ENCODE measurements at places on chromosomes 4 and X.

GRCh38 chr4:18454349-18454748 is 432.8 kb upstream of the LCORL start:
- DNase-seq, result no peak

DNA sequence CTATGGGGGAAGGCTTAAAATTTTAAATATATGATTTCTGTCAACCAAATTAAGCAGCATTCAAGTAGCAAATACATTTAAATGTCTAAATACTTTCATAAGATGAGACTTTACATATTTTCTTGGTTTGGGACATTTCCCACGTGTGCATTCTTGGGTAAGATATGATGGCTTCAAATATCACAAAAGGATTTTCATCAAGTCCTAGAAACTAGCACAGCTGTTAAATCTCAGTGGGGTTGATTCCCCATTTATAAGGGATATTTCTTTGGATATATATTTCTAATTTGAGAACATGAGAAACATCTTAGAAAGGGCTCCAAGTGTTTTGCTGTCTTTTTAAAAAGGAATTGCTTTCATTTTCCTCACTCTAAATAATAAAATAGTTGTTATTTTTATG is 90.2 kb downstream of the P2RY10 start:
- no peak for DNase-seq

GRCh38 chr4:10099499-10100325 is 16.9 kb downstream of the WDR1 start:
- no peak for DNase-seq

GRCh38 chr4:165873298-165874071 is 448 bp downstream of the TLL1 start:
- peak; percentile 40 for DNase-seq

- no peak for DNase-seq
Observed at GRCh38 chr4:39841894-39842293, 135.8 kb downstream of the PDS5A start.

DNA sequence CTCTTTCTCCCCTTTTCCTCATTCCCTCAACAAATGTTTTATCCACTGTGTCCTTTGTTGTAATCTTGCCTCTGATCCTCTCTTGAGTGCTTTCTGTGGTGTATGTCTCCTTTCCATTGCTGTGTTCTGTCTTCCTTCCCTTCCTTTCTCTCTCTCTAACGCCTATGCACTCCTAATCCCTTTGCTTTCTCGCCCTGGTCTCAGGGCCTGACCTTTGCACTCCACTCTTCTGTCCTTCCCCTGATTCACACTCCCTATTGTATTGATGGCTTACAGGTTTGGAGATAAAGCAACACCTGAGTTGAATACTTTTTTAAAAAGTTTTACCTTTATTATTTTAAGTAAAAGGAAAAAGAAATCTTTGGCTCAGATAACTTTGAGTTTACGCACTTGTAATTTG is 15.6 kb upstream of the SCOC start:
- DNase-seq, result no peak

GRCh38 chrX:108036298-108036973 is 8.4 kb upstream of the VSIG1 start:
- peak; percentile 78 for DNase-seq

GRCh38 chr4:148015058-148015457 is 283.2 kb downstream of the ARHGAP10 start:
- DNase-seq, result no peak

GRCh38 chr4:3663791-3664190 is 102.4 kb upstream of the ADRA2C start:
- no peak for DNase-seq

- peak; percentile 34 for DNase-seq
Observed at GRCh38 chr4:112423591-112423990, 92.4 kb downstream of the NEUROG2 start.

DNA sequence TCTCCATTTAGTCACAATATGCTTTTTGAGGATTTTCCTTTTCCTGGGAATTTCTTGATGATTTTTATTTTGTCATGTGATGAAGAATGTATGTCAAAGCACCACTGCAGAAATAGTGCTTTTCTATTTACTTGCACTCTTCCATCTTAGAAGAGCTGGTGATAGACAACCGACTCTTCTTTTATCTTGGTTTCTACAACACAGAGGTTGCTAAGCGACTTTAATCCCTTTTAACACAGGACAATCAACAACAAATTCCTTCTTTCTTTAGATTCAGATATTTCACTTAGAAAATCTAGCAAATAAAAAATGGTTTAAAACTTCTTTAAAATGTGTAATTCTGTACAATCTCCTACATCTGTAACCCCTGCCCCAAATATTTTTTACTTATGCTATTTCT is 34.6 kb downstream of the TET2 start:
- DNase-seq, result no peak

GRCh38 chr4:77023920-77024319 is 51.9 kb downstream of the CCNI start:
- DNase-seq, result no peak

DNA sequence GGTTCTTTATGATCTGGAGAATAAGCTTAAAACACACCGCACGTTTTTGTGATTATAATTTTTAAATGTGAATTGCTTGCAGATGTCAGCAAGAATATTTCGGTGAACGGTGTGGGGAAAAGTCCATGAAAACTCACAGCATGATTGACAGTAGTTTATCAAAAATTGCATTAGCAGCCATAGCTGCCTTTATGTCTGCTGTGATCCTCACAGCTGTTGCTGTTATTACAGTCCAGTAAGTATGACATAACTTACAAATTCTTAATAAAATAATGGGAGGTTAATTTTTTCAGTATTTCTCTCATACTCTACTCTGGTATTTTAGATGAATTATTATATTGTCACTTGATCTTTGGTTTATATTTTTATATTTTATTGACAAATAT is 5.4 kb downstream of the AREG start:
- no peak for DNase-seq

DNA sequence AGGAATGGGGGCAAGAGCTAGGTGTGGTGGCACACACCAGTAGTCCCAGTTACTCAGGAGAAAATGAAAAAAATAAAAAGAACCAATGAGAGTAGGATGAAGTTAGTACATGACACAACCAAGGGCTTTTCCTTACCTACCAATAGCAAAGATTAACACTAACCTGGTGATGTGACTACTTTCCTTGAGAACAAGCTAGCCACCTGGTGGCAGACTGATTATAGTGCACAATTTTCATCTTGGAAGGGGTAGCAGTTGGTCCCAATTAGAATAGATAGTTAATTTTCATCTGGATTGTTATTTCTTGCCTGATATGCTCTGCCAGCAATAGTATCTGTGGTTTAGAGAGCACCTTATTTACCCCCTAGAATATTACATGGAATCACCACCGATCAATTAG is 1216.8 kb upstream of the PABPC4L start:
- DNase-seq, result peak; percentile 27

DNA sequence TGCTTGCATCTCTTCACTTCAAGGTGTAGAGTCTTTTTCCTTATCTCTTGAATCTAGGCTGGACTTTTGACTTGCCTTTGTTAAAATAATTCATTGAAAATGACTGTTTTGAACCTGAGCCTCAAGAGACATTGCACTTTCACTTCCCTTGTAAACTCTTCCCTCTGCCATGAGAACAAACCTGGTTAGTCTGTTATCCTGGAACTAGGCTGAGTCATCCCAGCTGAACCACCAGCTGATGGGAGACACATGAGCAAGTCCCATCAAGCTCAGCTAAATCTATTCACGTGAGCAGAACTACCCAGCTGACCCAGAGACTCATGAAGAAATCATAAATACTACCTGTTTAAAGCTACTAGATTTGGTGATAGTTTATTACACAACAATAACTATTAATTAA is 202.3 kb upstream of the CENPE start:
- DNase-seq, result peak; percentile 15

DNA sequence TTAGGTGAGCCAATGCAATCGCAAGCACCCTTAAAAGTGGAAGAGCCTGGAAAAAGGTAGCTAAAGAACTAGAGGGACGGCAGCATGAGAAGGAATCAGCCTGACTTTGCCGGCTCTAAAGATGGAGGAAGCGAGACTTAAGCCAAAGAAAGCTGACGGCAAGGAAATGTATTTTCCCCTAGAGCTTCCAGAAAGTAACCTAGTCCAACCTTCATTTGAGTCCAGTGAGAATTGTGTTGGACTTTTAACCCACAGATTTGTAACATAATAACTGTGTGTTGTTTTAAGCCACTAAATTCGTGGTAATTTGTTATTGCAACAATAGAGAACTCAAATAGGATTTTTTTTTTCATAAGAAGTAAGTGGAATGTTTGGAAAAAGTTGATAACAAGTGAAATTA is 212.7 kb upstream of the C1QTNF7 start:
- no peak for DNase-seq

GRCh38 chr4:127400731-127401346 is 231.9 kb upstream of the INTU start:
- peak; percentile 80 for DNase-seq

- DNase-seq, result no peak
Observed at GRCh38 chr4:139660568-139661043, 5.0 kb upstream of the MGST2 start.

- DNase-seq, result no peak
Observed at GRCh38 chr4:38406243-38406642, 257.8 kb upstream of the KLF3 start.

DNA sequence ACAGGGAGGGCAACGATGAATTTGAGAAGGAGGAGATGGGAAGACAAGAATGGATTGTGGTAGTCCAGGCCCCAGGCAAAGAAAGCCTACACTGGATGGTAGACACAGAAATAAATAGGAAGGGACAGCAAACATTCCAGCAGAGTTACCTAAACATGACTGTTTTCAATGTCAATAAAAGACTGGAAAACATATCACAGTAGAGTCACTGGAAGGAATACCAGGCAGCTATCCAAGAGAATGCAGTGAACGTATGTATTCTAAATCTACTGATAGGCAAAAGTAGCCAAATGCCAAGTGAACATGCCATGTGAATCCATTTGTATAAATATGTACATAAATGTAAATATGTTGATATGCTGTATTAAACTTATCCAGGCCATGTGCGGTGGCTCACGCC is 183.0 kb downstream of the PALLD start:
- peak; percentile 91 for DNase-seq

- DNase-seq, result no peak
Observed at GRCh38 chr4:150012851-150013360, 65.3 kb upstream of the DCLK2 start.

DNA sequence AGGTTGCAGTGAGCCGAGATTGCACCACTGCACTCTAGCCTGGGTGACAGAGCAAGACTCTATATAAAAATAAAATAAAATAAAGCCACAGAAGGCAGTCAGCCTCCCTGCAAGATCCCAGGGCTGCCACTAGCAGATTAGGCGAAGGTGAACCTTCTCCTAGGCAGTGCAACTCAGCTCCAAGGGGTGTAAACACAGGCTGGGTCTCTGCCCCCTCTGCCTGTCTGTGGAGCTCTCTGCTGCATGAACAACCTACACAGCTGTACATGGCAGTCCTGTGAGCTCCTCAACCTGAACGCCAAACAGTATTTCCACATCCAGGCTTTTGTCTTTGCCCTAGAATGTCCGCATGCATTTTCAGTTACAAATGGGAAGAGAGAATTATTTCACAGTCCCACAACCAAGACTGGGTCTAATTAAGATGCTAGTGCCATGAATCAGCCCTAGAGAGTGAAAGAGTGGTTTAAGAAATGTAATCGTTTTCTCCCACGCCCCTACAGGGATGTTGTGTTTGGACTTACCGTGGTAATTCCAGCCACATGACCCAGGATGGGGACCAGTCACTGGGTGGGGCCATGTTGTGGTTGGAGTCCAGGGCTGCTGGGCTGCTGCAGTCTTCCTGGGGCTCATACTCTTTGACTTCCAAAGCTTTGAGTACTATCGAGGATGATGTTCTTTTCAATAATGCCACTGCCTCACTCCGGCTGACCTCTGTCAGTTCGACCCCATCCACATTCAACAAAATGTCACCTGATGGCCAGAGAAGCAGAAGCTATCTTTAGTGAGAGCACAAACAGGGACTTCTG is 99.0 kb downstream of the FIP1L1 start:
- peak; percentile 100 for DNase-seq

- no peak for DNase-seq
Observed at GRCh38 chr4:162681212-162681611, 485.5 kb downstream of the NAF1 start.

- DNase-seq, result no peak
Observed at GRCh38 chr4:116561768-116562167, 523.6 kb downstream of the TRAM1L1 start.

DNA sequence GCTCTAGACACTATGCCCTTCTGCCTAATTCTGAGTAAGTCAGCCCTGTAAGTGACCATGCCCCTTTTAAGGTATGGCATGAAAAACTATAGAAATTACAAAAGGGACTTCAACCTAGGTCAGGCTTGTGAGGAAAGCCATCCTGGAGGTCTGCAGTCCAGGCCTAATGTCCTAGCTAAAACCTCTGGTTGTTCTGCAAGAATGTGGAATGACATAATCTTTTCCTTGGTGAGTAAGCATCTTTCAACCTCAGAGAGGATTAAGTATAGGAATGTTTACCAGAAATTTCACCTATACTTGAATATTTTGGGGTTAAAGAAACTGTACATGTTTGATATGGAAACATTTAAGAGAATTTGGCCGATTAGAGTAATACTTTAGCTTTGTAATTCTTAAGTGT is 23.8 kb upstream of the HPSE start:
- peak; percentile 82 for DNase-seq

- DNase-seq, result no peak
Observed at GRCh38 chrX:47209508-47210238, 8.8 kb upstream of the CDK16 start.

DNA sequence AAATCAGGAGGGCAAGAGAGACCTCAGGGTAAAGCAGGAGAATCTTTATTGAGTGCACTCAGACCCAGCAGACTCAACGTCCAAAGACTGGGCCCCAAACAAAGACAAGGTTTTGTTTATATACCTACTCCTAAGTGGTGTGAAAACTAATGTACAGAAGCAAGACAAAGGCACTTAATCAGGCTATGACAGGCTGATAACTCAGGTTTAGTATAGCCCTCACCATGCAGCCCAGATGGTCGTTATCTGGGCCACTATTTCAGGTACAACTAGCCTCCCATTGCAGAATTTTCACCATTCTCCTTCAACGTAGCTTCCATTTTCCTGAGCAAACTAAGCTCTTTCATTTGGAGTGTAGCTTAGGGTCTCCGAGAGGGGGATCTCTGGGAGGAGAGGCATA is 36.9 kb downstream of the SULT1E1 start:
- DNase-seq, result no peak

GRCh38 chr4:17128268-17128667 is 229.8 kb upstream of the LDB2 start:
- peak; percentile 60 for DNase-seq

DNA sequence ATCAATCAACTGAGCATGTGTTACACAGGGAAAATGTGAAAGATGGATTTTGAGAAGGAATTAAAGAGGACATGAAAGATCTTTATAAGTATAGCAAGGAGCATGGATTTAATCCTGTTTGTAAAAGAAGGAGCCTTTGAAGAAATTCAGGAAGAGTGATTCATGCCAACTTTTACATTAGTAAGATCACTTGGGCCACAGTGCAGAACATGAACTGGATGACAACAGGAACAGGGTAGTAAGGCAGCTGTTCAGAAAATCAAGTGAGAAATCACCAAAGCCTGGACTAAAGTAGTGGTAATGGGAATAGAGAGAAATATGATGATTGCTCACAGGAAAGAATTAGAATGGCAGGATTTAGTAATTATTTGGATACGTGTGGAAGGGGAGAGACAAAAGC is 265.7 kb upstream of the PCDH7 start:
- no peak for DNase-seq
